ENCODE measurements at places on chromosomes 3 and 15.
A peak's percentile ranks its signal among the peaks of the same experiment; 100 is the strongest.

DNA sequence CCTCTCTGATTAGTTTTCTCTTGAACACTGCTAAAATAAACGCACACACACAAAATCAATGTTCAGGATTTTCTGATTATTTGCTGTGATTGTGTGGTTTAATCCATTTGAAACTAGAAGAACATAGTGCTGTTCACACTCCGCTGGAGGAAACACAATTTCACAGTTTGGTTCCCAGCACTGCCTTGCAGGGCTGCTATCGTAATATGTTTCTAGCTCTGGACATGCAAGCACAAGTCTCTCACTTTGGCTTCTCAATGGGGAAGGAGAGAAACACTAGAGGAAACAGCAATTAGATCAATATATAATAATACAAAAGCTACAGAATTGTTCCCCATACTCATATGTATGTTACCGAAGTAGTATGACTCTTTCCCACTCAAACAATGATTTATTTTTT lies 299.5 kb downstream of the NSUN3 start:
- DNase-seq = no peak

GRCh38 chr3:45120359-45121158 lies 25.6 kb downstream of the CDCP1 start:
- no peak for DNase-seq

GRCh38 chr3:112738366-112738765 lies 97.4 kb upstream of the CCDC80 start:
- no peak for DNase-seq

DNA sequence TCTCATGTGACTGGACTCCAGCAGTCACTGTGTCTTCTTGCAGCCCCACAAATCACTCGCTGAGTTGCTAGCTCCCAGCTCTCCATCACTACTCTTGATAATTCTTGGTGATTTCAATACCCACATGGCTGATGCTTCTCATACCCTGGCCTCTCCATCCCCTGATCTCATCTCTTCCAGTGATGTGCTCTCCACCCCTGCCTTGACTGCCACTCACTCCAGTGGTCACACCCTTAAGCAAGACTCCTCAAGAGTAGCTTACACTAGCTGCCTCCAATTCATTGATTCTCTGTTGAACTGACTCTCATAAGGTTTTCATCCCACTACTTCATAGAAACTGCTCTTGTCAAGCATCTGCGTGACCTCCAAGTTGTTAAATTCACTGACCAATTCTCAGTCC lies 837 bp downstream of the GRK7 start:
- DNase-seq = no peak

GRCh38 chr3:14689247-14689980 lies 14.5 kb downstream of the C3orf20 start:
- no peak for DNase-seq

GRCh38 chr3:113712129-113712528 lies 15.7 kb upstream of the USF3 start:
- DNase-seq = no peak

GRCh38 chr3:127072971-127073783 lies 90.3 kb downstream of the PLXNA1 start:
- DNase-seq = no peak

- no peak for DNase-seq
Observed at GRCh38 chr3:139607257-139608107, 67.9 kb upstream of the RBP1 start.

- peak; percentile 38 for DNase-seq
Observed at GRCh38 chr15:98865397-98866339, 141.9 kb downstream of the PGPEP1L start.

GRCh38 chr3:1955170-1955569 lies 143.5 kb upstream of the CNTN4 start:
- no peak for DNase-seq

- DNase-seq = no peak
Observed at GRCh38 chr3:13177641-13178040, 104.4 kb upstream of the IQSEC1 start.

- no peak for DNase-seq
Observed at GRCh38 chr3:101892648-101893047, 43.3 kb downstream of the NFKBIZ start.

DNA sequence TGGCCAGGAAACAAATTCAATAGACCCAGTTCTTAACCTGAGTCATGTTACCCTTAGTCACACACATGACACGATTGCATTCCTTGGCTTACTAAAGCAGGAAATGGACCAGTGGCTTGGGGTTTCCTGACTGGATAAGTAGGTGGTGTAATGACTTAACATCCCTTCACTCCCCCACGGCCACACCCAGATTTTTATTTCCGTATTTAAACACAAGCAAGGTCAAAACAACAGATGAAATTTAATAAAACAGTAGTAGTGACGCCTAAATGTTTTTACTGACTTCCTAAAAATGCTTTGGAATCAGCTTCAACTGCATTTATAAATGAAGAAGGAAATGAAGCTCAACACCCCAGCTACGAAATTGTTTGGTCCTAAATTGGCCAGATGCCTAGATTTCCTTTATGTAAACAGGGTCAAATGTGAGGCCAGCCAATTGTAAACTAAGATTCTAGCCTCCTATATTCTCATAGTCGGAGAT lies 324.3 kb downstream of the CHST2 start:
- DNase-seq = peak; percentile 77

GRCh38 chr3:99895131-99895696 lies 77.6 kb downstream of the CMSS1 start:
- DNase-seq = no peak

GRCh38 chr3:18086760-18087159 lies 338.4 kb downstream of the SATB1 start:
- DNase-seq = no peak

GRCh38 chr3:4994823-4995499 lies 15.7 kb downstream of the BHLHE40 start:
- peak; percentile 94 for DNase-seq

GRCh38 chr15:33533197-33533596 lies 222.4 kb downstream of the RYR3 start:
- DNase-seq = no peak

GRCh38 chr15:100336061-100336460 lies 5.7 kb downstream of the ADAMTS17 start:
- DNase-seq = no peak

DNA sequence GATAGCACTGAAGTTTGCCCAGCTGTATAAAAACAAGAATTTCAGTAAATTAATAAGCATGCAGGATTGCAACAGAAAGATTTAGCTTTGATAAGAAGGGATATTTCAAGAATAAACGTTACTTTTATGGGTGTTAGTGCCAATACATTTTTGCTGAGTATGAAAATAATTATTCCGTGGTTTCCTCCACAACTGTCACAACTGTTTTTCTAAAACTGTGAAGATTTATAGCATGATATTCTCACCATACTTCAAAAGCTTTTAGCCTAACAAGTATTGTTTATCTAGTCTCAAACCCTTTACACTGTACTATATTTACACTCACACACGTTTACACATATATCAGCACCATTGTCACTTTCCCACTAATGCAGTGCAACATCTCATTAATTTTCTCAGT lies 200.5 kb downstream of the TPRG1 start:
- no peak for DNase-seq

DNA sequence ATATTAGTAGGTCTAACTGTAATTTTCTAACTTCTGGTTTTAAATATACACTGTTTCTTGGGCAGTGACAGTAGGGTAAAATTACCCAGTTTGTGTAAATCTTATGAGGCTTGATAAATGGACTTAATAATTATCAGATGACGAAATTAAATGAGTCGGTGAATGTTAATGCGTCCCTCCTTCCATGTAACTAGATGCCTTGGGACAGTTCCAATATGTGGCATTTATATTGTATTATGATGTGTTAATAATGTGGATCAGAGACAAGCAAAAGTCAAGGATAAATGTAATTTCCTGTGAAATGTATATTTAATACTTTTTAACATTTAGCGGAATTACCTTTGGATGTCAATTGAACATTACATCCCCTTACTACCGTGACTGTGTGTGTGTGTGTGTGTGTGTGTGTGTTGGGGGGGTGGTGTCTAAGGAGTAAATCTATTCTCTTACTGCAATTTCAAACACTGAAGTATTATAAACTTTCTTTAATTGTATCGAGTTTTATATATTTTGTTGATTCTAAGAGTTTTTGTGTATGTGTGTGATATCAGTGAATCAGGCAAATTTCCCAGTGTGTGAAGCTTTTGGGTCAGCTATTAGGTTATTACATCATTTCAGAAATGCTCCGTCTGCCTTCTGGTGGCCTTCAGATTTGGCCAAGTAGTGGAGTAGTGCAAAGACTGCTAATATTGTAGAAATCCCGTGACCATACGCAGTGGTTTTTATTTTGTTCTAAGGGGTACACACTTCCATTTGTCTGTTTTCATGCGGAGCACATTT lies 50.1 kb downstream of the CNTN4 start:
- DNase-seq = no peak

DNA sequence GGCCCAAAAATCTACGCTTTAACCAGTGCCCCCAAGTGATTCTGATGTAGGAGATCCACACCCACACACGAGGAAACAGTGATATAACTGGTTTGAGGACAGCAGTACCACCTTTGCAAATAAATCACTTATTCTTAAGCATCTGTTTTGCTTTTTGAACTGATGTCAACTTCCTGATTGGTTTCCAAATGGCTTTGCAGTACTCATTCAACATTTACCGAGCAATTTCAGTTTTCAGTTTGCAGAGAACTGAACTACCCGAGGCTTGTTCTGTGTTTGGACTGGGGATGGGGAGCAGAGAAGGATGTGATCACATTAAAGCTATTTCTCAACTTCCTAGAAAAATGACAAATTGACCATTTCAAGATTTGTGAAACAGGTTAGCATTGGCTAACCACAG lies 1.1 kb upstream of the GYG1 start:
- DNase-seq = no peak

DNA sequence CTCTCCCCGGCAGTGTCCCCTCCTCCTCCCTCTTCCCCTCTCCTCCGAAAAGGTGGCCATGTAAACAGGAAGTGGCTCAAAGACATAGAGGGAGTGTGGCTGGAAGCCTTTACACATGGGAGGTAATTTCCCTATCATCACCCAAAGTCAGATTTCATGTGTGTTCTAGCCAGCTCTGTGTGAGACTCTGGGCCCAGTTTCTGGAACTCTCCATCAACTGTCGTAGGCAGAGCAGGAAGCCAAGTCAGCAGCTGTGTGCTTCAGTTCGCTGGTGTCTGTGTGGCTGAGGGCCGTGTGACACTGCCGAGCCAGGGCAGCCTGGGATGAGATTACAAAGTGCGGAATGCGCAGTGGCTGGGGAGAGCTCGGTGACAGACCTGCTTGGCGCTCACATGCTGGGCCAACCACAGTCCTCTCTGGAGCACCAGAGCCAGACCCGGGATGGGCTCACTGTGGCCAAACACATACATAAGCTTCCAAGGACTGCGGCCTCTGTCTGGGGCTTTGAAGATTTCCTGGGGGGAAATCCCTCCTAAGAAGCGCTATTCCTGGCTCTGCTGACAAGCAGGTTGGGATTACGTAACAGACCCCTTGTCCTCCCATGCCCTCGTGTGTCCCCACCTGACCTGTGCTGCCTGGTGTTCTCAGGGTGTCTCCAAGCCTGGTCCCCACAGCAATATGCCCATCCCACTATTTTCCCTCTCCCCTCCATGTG lies 50.7 kb downstream of the UMPS start:
- no peak for DNase-seq

DNA sequence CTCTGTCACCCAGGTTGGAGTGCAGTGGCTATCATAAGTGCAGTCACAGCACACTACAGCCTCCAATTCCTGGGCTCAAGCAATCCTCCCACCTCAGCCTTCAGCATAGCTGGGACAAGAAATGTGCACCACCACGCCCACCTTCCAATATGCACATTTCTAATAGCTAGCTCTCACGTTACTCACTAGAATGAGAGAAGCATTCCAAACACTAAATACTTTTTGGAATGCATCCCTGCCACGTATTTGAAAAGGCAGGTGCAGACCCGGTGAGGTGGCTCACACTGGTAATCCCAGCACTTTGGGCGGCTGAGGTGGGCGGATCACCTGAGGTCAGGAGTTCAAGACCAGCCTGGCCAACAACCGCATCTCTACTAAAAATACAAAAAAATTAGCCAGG lies 7.6 kb upstream of the TCF12 start:
- DNase-seq = no peak

DNA sequence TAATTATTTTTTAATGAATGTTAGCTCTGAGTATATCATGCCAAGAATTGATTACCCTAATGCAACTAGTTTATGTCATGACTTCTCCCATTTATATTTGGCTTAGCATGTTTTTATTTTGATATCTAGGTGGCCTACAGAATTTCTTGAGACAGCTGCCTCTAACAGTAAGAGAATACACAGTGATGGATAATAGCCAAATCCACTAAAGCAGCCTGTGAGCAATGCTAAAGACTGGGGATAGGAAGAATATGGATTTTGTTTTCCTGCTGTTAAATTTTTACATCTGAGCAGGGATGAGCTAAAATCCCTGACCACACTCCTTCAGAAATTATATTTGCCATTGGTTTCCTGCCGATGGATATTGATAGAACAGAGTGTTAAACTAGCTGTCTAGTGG lies 149.3 kb upstream of the TGFBR2 start:
- DNase-seq = no peak

DNA sequence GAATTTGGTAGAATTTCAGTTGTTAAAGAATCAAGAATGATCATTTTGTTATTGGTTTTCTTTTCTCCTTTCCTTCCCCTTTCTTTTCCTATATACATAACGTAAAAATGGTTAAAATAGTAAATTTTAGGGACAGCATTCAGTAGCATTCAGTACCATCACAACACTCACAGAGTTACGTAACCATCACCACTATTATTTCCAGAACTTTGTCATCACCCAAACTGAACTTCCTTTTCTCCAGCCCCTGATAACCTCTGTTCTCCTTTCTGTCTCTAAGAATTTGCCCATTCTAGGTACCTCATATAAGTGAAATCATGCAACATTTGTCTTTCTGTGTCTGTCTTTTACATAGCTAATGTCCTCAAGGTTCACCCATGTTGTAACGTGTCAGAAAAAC lies 165.3 kb downstream of the AKAP13 start:
- DNase-seq = no peak

- DNase-seq = no peak
Observed at GRCh38 chr15:64447536-64448315, 12.7 kb upstream of the ZNF609 start.

GRCh38 chr3:133410191-133410892 lies 10.5 kb downstream of the BFSP2 start:
- DNase-seq = no peak

DNA sequence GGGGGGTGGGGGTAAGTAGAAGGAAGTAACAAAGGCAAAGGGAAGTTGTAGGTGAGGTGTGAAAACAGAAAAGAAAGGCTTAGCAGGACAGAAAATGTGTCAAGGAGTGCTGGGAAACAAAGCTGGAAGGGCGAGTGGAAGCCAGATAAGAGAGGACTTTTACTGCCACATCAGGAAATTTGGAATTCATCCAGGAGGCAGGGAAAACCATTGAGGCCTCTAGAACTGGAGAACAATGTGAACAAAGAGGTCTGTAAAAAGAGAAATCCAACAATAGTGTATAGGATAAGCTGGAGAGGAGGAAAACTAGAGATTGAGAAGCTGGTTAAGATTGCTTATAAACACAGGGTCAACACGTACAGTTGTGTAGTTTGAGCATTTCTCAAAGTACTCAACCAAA lies 116.6 kb downstream of the NTRK3 start:
- DNase-seq = no peak

GRCh38 chr15:76334438-76335306 lies 1.9 kb upstream of the ISL2 start:
- no peak for DNase-seq

GRCh38 chr3:193764959-193765358 lies 172.0 kb downstream of the OPA1 start:
- no peak for DNase-seq

GRCh38 chr15:75672646-75673425 lies 25.1 kb downstream of the SNX33 start:
- no peak for DNase-seq

GRCh38 chr15:68151277-68151676 lies 53.9 kb downstream of the CALML4 start:
- DNase-seq = no peak
